AG09309 (cell line): ENCODE measurements at places on chromosomes 1 and 21.

DNA sequence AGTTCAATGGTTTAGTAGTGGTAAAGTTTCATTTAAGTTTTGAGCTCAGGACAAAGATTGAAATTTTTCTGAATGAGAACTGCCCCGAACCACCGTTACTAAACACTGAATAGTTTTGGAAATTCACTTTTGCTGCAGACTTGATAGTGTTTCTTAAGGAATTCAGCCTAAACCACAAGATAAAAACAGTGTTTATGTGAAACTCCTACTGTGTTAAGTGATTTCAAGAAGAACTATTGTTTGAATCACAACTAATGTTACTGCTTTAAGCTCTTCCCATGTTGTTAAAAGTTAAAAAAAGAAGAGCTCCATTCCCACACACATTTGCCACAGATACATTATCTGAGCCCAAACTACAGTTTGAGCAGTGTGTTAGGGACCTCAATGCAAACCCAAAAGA lies 159.2 kb downstream of the DYRK1A start:
- DNase-seq: no peak

DNA sequence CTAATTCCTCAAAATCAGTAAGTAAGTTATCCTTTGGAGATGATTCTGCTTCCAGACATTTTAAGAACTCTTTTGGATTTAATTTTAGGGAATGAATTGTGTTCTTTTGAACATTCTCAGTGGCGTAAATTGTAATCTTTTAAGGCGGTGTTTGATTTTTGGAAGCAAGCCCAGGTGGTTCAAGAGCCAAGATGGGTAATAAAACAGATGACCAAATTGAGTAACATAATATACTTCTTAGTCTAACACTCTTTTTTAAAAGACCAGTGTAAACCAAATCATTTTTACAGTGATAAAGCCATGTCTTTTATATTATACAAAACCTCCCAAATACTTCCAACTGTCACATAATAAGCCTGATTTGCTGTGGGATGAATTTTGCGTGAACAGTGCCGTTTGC lies 133.8 kb downstream of the LRRC40 start:
- peak; percentile 50 for DNase-seq

DNA sequence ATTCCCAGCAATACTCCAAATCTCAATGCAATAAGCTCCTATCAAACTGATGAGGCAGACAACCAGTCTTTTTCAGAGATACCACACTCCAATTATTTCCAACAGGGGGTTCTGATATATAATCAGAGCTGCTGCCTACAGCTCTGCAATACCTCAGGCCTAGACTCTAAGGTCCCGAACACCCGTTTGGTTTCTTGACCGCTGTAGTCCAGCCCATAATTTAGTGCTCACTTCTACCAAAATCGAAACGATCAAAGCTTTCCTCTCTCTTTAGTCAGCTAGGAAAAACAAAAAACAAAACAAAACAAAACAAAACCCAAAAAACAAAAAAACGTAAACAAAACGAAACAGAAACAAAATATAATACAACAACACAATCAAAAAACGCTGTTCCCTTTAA lies 453.0 kb downstream of the NEGR1 start:
- DNase-seq: no peak

- DNase-seq: no peak
Measured at GRCh38 chr1:89815611-89816010, 5.2 kb upstream of the LRRC8D start.

DNA sequence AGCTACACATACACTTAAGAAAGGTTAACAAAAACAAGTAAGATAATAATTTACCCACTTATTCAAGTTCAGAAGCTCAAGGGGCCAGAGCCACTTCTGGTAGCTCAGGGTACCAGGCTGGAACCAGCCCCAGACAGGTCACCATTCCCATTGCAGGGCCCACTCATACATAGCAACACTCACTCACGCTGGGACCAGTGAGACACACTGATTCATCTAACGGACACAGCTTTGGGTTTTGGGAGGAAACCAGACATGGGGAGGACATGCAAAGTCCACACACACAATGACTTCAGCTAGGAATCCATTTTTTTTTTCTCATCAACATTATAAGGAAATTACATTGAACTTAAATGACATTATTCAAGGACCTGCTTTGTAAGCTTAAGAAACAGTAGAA lies 169.1 kb downstream of the ZC3H11B start:
- no peak for DNase-seq

- DNase-seq: no peak
Measured at GRCh38 chr1:230429067-230429735, 3.1 kb upstream of the PGBD5 start.

GRCh38 chr1:204186597-204186996 lies 9.7 kb downstream of the KISS1 start:
- no peak for DNase-seq
